ENCODE measurements at places on chromosomes 16 and 17. TPM values are rescaled to one million over a fixed set of nuclear protein-coding genes. Genes with fewer than 3 reads are reported as not detected.

DNA sequence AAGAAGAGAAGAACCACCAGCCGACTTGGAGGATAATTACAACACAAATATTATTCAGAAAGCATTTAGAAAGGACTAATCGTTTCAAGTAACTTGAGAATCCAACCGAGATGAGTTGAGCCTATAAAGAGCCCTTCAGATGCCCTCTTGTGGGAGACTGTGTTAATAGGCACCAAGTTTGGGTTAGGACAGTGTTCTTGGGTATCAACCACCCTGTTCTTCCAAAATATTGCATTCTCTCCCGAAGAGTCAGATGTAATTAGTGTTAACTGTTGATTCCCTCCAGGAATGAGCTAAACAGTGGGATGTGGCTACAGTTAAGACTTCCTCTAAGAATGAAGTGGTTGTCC lies 87.8 kb upstream of the NOL11 start:
- DNase-seq = no peak

GRCh38 chr17:63082952-63083351 lies 116.9 kb downstream of the TANC2 start:
- no peak for DNase-seq

DNA sequence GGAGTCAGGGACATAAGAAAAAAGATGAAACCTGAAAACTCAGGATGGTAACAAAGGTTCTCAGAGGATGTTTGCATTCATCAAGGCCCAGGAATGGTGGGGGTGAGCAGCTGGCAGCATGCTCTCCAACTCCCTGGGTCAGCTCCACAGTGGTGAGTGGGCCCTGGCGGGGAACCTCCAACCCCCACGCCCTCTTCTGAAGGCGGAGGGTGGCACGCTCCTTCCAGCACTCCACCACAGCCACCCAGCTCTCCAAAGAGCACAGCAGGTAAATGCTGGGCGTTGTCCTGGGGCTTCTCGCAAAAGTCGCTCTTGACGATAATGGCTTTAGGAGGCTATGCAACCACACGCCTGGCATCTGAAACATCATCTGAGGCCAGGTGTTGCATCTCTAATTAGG lies 173.8 kb downstream of the C16orf78 start:
- DNase-seq = no peak

GRCh38 chr17:65535777-65536572 lies 25.5 kb downstream of the AXIN2 start:
- DNase-seq = no peak

- DNase-seq = no peak
Measured at GRCh38 chr16:85995541-85996423, 96.8 kb downstream of the IRF8 start.

DNA sequence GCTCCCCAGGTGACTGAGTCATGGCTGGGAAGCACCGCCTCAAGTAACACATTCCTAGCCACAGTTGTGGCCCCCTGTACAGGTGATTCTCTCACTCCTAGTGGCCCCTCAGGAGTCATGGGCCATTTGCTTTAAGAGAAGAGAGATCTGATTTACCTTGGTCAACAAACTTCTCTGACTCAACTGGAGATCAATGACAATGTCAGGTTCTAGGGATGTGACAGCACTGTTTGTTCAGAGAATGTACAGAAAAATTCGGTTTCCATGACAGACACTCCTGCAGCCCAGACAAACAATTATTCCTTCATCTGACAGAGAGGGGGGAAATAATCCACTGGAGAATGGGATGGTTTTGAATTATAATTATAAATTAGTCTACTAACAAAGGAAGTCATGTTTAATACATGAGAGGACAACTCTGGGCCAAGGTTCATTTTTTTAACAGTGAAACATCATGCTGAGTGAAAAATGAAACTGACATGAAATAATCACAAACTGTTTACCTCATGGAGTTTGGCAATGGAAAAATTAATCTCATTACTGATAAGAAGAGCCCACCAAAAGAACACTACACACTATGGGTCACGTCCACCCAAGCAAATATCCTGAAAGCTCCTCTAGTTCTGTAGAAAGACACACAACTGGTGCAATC lies 9.7 kb downstream of the ERN1 start:
- DNase-seq = no peak

DNA sequence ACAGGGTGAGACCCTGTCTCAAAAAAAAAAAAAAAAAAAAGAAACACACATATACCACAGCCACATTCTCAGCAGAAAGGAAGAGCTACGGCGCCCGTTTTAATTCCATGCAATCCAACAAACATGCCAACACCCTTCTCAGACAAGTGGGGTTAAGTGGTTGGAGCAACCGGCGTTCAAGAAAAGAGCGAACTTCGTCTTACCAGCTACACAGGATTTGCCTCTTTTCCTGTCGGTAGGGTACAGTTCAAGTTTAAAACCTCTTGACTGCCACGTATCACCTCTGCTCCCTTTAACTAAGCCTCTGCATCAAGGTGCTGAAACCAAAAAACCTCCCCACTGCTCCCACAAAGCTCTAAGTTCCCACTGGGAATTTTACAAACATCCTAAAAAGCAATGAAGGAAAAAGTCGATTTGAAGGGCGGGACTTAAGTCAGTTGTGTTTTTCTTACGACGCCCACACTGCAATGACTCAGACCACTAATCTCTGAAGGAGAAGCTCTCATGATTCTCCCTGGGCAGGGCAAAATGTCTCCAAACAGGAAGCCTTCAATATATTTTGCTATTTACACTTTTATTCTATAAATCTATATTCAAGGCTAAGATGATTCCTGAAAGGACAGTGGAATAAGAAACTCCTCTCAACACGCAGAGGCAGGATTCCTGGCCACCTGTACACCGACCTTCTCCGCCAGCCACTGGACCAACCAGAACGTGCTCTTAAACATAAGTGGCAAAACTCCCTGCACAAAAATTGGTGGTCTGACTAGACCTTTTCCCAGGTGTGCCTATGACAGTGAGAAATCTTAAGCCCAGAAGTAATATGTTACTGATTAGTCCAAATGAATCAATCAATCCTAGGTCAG lies 18.8 kb downstream of the SRP68 start:
- no peak for DNase-seq

DNA sequence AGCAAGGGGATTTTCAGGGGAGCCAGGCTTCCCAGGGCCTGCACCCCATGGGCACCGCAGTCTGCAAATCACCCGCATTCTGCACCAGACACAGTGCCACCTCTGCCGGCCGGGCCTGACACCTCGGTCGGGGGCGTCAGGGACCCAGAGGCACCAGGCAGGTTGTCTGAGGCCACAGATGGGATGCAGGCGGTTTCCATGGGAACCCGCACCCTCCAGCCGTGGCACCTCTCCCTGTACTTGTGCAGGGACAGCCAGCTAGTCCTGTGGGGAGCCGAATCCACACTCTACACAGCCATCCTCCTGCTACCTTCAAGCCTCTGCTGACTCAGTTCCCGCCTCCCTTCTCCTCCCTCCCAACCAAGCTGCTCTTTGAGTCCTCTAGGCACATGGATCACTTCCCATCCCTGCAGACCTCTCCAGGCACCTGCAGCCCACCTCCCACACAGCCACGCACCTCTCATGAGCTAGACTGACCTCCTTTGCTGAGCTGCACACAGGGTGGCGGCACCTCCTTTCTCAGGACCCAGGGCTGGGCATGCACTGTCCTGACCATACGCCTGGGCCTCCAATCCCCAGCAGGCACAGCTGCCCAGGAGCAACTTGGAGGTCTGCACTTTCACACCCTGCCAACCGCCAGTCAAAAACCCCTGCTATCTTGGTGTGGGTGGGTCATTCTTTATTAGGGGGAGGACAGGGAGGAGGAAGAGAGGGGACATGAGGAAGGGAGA lies 119.5 kb downstream of the C16orf78 start:
- no peak for DNase-seq

GRCh38 chr16:593406-593805 lies 3.5 kb downstream of the RAB40C start:
- no peak for DNase-seq

- no peak for DNase-seq
Measured at GRCh38 chr17:11245791-11246190, 4.8 kb downstream of the SHISA6 start.

- DNase-seq = no peak
Measured at GRCh38 chr17:2631211-2631610, 37.8 kb downstream of the PAFAH1B1 start.

DNA sequence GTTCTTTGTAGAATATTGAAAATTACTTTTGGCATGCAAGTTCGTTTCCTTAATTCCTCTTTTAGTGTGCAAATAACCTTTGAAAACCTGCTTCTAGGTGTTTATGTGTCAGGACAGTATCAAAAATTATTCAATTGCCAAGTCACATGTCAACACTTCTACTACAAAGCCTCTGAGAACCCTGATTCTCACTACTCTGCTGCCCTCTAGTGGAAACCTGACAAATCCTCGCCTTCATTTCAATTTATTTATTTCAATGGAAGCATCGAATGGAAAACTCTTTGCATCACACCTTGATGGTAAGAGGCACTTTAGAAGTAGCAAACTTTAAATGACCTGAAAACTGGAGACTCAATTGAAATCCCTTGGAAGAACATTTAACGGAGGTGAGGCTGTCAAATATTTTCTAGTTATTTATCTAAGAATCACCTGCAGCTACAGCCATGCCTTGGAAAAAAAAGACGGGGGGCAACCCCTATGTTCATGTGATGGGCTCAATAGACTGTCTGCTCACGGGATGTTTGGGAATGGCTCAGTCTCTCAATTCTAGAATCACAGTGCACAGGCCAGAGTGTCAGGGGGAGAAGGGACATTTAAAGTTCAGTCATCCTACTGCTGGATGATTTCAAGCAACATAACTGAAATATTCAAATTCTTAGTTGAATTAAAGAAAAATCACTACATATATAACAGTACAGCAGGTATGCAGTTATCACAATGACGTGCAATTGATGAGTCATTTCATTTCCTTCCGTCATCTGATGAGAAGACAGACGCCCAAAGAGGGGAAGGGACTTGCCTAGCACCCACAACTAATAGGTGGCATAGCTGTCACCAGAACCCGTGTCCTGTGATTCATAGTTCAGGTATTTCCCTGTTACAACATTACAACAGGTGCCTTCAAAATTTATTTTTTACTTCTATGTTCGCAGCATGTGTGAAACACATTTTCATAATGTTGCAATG lies 563.9 kb downstream of the TOX3 start:
- no peak for DNase-seq

GRCh38 chr16:24996301-24996700 lies 18.9 kb downstream of the ARHGAP17 start:
- no peak for DNase-seq

- DNase-seq = no peak
Measured at GRCh38 chr16:1209081-1209480, 16.0 kb downstream of the TPSG1 start.

- no peak for DNase-seq
Measured at GRCh38 chr16:66691234-66691633, 5.3 kb downstream of the CMTM4 start.

GRCh38 chr16:77767211-77767610 lies 21.2 kb upstream of the VAT1L start:
- DNase-seq = no peak

GRCh38 chr17:41864498-41864835 lies 756 bp downstream of the KLHL11 start:
- DNase-seq = no peak

- no peak for DNase-seq
Measured at GRCh38 chr17:63766754-63767153, 6.6 kb downstream of the CCDC47 start.

GRCh38 chr17:6853764-6854442 lies 22.4 kb upstream of the TEKT1 start:
- DNase-seq = peak; percentile 24

- DNase-seq = no peak
Measured at GRCh38 chr16:19771796-19772195, 53.7 kb downstream of the IQCK start.

DNA sequence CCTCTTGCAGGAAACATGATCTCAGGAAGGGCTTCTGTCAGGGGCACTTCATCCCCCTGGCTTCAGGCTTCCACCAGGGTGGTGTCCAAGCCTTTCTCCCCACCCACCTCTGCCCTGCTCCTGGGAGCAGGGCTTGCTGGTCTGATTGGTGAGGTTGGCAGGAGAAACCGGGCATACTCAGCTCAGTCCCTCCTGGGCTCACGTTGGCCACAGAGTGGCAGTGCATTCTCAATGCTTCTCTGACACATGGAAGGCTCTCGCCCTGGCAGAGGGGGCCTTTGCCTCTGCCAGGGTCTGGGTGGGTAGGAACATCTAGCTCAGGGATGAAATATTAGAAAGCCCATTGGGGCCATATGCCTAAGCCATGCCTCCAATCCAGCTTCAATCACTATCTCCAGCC lies 142.8 kb downstream of the AXIN2 start:
- no peak for DNase-seq

- DNase-seq = no peak
Measured at GRCh38 chr16:80084163-80084562, 456.6 kb upstream of the DYNLRB2 start.

- no peak for DNase-seq
Measured at GRCh38 chr17:30091121-30091670, 25.4 kb upstream of the NSRP1 start.

DNA sequence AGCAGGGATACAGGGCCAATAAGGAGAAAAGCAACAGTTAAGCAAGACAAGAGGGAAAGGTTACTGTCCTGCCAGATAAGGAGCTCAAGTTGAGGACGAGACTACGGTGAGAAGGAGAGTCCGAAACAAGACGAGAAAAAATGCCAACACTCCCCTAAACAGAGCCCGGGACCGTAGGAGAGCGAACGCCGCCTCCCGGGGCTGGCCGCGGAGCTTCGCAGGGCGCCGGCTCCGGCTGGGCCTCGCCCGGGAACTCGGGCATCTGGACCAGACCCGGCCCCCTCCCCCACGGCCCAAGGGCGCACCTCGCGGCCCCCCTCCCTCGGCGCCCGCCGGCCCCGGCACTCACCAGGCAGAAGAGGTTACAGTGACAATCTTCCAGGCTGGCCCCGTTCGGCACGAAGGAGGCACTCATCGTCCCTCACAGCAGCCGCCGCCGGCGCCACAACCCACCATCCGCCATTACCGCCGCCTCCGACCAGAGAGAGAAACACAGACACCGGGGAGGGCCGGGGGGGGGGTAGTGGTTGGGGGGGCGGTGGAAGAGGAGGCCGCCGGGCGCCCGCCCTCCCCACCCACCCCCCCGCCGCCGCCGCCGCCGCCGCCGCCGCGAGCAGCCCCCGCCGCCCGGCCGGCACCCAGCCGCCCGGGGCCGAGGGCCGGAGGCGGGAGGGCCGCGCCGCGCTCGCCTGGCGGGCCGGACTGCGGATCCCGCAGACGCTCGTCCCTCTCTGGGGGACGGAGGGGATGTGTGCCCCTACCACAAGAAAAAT lies at the start of gene MED13:
Gene MED13 (minus strand): TSS at position 488 of the 773 bp plus-strand sequence. CDS start 73 bp downstream, at position 415.
- DNase-seq = peak; percentile 25

- DNase-seq = no peak
Measured at GRCh38 chr16:73572135-73572828, 524.4 kb upstream of the ZFHX3 start.

CPHXL2 gene
- total RNA-seq = not detected

EPX gene
- not detected for total RNA-seq

SEC14L5 gene
- total RNA-seq = 0.12 TPM

GAST gene
- total RNA-seq = not detected

LITAFD gene
- not detected for total RNA-seq

UNC13D gene
- 5.2 TPM for total RNA-seq

ZNF688 gene
- total RNA-seq = 7.4 TPM

OTOP3 gene
- total RNA-seq = not detected

OTOP2 gene
- not detected for total RNA-seq

FA2H gene
- total RNA-seq = not detected

CCL8 gene
- 0.56 TPM for total RNA-seq

PEMT gene
- total RNA-seq = 32.2 TPM

TOP2A gene
- 3.3 TPM for total RNA-seq

MYL11 gene
- total RNA-seq = not detected

CCL3 gene
- total RNA-seq = 11.0 TPM

Measured in omental fat pad (tissue), 4 donors.